ENCODE measurements at places on chromosomes 16 and 17.

DNA sequence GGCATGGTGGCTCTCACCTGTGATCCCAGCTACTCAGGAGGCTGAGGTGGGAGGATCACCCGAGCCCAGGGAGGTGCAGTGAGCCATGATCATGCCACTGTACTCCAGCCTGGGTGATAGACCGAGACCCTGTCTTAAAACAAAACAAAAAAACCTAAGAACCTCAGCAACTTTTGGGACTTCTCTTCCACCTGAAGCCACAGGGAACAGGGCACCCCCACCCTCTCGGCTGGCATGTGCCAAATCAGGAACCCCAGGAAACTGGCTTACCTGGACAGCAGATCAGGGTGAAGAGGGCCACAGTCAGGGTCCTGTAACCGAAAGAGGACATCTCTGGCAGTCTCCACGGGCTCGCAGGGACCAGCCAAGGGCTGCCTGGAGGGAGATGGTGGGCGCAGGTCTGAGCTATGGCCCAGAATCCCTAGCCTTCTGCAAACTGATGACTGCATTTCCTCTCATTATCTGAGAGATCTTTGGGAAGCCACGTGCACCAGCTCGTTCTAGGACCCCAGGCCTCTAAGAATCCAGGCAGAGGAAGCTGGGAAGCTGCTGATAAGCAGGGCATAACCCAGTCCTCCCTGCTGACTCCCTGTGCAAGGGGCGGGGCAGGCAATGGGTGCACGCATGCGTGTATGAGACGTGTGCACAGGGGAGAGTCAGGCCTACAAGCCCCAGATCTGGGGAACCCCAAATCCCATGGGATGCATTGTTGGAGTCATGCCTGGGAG, 8.4 kb downstream of the PRR29 start:
- no peak for DNase-seq

- DNase-seq, result no peak
These were observed 420.5 kb upstream of the PSMD7 start for GRCh38 chr16:73875996-73876690.

DNA sequence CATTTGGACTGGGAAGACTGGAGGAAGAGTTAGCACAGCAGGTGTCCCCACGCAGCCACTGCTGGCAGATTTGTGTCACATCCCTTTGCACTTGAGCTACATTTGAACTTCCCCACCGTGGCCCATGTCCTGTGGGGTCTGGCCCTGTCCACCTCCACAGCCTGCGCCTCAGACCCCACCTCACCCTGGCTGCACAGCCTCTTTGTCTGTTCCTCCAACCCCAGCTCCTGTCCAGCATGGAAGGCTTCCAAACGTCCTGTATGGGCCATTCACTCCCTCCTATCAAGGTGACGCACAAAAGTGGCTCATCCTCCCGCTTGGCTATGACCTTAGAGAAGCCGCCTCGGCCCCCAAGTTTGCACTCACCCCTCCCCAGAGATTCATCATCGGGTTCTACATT, 200.6 kb downstream of the FOXL1 start:
- no peak for DNase-seq

DNA sequence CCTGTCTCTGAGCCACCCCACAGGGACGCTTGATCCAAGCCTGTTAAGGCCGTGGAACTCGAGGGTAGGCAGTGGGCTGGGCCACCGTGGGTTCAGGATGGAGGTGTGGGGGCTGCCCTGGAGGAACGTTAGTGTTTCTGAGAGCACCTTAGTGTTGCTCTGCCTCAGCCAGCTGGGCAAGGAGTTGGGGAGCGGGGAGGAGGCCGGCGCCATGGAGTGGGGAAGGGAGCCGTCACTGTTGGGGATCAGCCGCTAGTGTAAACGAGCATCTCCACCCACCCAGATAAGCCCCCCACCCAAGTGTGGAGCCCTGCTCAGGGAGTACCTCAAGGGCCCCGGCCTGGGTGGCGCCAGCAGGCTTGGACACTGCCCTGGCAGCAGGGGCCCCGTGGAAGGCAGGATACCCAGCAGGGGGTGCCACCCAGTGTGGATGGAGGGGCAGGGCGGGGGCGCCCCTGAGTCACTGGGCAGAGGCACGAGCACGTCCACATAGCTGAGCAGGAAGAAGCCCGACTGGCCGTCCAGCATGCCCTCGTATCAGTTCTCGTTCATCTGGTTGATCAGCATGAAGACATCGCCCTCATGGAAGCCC, 98.6 kb downstream of the KPNA2 start:
- no peak for DNase-seq

DNA sequence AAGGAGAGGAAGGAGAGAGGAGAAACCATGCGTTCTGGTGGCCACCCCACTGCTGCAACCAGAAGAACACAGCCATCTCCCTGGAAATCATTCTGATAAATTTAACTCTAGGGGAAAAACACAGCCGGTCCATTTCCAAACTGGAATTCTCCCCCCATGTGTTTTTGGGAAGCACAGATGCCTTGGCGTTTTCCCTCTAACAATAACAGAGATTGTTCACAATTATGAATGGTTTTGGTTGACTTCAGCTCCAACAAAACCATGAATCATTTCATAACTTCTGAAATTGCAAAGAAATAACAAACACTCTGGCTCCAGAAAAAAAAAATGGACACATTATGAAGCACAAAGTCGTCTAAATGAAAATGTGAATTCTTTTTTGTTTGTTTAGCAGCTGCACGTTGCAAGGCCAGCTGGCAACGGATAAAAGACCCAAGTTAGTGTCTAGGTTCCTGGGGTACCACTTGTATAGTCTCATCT, 46.2 kb downstream of the GNAO1 start:
- no peak for DNase-seq
